ENCODE measurements at places on chromosomes 4 and X. TPM values are rescaled to one million over a fixed set of nuclear protein-coding genes. Genes with fewer than 3 reads are reported as not detected.

Gene ARHGAP36
- not detected for total RNA-seq

Gene KDR
- 14.5 TPM for total RNA-seq

Gene SSX1
- not detected for total RNA-seq

DNA sequence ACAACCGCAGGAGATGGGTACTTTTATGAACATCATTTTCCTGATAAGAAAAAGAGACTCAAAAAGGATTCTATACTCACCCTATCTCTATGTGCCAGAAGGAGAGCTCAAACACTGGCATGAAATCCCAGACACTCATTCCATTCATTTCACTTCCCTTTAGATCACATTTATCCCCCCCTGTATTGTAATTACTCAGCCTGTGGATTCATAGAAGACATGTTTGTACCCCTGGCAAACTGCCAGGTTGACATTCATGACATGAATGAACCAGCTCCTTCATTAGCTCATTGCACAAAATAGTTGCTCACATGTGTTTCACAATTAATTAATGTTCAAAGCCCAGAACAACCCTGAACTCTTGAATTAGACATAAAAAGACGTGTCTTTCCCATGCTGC is 4.9 kb downstream of the SMR3A start:
- no peak overlapping the region for H3K27ac ChIP-seq
- H3K4me1 ChIP-seq: no peaks in the 10 kb centered on the region
- H3K27me3 ChIP-seq: no peaks in the 10 kb centered on the region
- no peaks in the 10 kb centered on the region for H3K36me3 ChIP-seq

DNA sequence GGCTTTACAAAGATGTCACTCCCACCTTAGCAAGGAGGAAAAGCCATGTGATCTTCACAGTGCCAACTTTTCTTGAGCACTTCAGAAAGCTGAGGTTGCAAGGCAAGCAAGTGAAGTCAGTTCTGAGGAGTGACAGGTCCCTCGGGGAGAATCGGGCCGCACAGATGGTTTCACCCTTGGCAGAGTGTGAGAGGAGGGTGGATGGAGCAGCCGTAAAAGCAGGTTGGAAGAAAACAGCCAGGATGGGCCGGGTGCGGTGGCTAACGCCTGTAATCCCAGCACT is 43.6 kb upstream of the TLR3 start:
- H3K27ac ChIP-seq: no peak overlapping the region
- no peak overlapping the region for H3K4me3 ChIP-seq
- no peak for DNase-seq
- peaks cover 19% of the 10 kb centered on the region for H3K4me1 ChIP-seq

Measured in body of pancreas (tissue), 4 donors.